Kidney (tissue), 22 donors: ENCODE measurements at places on chromosomes 3 and 15. TPM values are rescaled to one million over a fixed set of nuclear protein-coding genes. Genes with fewer than 3 reads are reported as not detected.

The LYZL4 gene
- total RNA-seq, result not detected

The SUSD5 gene
- 13.8 TPM for total RNA-seq

GRCh38 chr3:132661101-132661500, 972 bp downstream of the UBA5 start:
- no peak for DNase-seq

DNA sequence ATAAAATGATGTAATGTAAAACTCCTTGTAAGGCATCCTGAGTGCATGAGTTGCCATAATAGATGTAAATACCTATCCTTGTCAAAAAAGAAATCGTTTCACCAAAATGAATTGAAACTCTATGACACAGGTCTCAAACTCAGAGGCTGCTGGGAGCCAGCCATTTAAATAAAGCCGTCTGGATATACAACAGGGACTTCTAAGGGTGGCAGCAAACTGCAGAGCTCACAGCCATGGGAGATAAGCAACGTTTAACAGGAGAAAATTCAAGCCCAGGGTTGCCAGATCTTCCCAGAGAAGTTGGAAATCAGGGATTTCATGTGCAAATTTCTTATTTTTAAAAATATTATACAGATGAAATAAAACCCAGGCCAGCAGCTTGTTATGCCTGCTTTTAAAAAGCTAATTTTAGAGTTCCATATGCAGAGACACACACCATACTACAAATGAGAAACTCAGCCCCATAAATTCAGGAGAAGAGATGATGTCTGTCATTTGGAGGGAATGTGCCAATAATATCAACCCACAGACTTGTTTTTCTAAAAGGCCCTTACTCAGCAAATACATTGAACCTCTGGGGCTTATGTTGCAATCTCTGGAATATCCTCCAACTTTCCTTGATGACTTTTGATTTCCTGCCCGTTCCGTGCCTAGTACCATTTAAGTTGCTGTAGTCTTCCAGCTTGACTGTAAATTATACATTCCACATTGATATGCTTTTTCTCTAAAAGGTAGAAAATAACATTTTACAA, 75.6 kb downstream of the AQP9 start:
- DNase-seq, result no peak

DNA sequence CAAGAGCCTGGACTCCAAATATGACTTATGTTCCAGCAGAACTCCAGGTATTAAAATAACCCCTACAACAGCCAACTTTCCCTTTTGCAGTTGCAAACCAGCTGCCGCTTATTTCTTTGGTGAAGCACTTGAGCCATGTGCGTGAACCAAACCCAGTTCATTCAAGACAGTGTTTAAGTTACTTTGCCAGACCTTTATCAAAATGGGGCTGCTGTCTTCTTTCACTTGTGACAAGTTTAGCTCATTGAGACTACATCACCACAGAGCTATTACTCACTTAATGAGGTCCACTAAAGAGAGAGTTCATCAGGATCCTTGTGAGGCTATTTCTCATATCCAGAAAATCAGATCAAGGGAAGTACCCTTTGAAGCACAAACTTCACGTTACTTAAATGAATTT, 2.4 kb upstream of the XRN1 start:
- no peak for DNase-seq

The CACNA1D gene
- total RNA-seq, result 35.7 TPM

GRCh38 chr3:28019740-28020139, 221.7 kb upstream of the CMC1 start:
- no peak for DNase-seq

DNA sequence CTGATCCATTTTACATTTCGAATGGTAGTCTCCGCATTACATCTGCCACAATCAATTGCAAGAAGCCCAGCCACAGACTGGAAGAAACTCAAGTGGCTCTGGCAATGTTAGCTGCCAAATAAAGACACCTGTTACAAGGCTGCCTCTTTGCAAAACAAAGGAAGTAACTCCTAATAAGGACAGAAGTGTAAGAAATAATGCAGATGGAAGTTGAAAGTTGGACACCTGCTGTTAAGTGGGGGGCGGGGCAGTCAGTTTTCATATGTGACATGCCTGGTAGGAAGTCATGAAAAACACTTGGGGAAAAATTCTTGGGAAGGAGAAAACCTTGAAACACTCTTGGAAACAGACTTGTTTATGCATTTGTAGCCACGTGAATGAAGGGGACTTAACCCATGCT, 54.1 kb upstream of the ATP2C1 start:
- DNase-seq, result no peak

- peak; percentile 73 for DNase-seq
Measured at GRCh38 chr3:72888546-72889309, 882 bp downstream of the GXYLT2 start.

GRCh38 chr15:45116482-45117307, 2.6 kb downstream of the DUOXA2 start:
- no peak for DNase-seq

DNA sequence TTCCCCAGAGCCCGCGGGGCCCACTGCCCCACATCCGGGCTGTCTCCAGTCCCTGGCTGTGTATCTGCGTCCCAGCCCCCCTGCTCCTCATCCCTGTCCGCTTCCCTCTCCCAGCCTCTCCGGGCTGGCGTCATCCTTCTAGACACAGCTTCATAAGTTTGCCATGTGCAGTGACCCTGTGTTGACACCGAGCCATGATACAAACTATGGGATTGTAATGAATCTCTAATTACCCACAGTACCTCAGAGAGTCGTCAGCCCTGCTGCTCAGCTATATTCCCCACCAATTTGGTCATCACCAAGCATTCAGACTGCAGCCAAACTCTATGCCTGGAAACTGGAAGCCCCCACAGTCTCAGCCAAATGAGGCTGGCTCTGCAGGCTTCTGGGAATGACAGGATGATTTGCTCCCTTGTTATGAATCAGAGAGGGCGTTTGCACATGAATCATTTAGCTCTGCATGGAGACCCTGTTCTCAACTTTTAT, 466.1 kb upstream of the ATP11B start:
- DNase-seq, result peak; percentile 40

DNA sequence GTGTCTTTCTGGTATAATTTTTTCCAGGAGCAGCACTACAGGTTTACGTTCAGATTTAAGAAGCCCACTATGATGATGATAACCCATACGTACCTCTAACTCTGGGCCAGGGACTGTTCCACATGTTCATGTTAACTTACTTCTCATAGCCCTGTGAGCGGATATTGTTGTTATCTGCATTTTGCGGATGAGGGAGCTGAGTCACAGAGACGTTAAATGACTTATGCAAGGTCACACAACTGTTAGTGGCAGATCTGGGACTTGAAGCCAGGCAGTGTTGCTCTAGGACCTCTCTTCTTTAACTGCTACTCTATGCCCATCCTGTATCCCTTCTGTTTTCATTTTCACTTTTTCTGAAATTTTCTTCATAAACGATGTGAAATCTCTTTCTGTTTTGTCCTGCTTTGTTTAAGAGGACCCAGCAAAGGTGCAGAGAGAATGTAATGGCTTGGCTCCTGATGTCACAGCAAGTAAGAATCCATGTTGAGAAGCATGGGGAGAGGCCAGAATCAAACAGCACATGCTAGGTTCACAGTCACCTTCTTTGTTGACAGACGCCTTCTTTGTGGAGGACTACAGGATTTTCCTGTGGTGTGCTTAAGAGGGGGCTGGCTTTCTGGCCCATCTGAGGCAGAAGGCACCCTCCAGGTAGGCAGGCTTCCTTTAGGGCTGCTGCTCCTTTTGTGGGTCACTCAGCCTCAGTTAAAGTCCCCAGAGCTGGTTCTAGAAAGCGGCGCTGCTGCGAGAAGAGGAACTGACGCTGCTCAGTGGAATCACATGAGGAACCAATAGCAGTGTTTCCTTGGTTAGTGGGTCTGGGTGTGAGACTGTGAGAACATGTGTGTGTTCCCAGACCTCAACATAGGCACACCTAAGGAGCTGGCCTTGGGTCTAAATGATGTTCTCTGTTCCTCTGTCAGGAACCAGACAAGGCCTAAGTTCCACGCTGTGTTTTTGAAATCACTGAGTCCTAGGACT, 121.6 kb downstream of the TMEM108 start:
- DNase-seq, result no peak

The VPS8 gene
- 55.0 TPM for total RNA-seq

GRCh38 chr15:50192926-50193620, 11.1 kb downstream of the SLC27A2 start:
- DNase-seq, result no peak

The GOLGA8R gene
- total RNA-seq, result 6.3 TPM

The AHSG gene
- total RNA-seq, result not detected

DNA sequence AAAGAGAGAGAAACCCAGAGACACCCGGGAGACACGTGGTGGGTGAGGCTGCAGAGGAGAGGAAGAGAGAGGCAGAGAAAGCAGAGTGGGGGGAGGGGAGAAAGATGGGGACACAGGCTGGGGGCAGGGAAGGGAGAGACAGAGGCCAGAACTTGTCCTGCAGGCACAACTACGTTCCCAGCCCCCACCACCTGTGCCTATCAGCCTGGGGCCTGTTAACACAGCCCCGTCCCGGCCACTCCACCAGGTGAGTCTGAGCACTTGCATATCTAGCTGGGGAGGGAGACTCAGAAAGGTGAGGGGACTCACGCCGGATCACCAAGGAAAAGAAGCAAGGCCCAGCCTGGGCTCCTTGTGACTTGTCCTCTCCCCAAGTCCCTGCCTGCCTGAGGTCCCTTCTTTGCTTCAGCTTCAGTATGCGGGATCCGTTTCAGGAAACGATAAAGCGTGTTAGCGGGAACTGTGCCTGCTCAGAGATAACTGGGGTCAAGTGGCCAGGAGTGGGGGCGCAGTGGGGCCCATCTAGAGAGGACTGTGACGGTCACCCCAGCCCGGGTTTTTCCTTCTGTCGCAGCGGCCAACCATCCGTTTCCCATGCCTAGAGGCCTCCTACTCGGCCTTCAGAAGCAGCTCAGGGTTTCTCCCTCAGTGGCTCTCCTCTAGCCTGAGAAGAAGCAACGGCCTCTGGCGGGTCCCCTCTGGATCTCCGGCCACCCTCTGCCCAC, 10.3 kb downstream of the LINGO1 start:
- peak; percentile 69 for DNase-seq

- DNase-seq, result peak; percentile 85
Measured at GRCh38 chr3:37862219-37862902, 681 bp downstream of the CTDSPL start.

The SHF gene
- 5.2 TPM for total RNA-seq

DNA sequence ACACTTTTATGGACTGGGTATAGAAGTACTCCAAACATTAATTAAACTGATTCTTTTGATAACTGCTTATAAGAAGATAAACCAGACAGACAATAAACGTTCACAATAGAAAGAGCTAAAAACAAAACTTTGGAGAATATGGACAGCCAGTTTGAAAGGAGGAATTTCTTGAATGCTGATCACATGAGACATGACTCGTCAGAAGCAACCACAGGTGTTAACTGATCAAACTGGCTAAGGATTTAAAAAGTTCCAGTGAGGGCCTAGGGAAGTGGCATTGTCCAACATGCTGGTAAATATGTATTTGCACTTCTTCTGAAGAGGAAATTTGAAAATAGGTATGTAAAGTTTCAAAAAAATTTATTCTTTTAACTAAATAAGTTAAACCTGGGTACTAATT, 29.4 kb upstream of the AP3B2 start:
- DNase-seq, result no peak

The CPEB1 gene
- 1.4 TPM for total RNA-seq

DNA sequence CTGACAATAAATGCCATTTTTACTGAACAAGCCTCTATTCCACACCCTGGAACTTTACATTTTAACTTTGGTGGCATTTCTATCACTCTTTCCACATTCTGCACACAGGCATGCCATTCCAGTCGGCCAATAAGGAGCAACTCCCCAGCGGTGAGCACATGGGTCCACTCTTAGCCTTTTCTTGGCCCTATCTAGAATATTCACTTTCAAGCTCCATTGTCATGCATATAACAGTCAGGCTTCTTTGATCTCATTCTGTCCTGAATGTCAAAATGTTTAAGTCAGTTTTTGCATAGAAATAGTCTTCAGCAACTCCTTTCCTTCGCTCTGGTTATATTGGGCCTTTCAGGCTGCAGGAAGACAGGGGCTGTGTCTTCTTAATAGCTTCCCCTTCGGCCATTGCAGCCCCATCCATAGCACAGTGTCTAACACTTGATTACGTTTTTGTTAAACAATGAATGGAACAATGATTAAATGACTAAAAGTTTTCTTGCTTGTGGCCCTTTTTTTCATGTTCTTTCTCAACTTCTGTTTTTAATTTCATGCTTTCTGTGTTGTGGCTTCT, 427.3 kb downstream of the MFSD1 start:
- DNase-seq, result no peak

The PRSS50 gene
- total RNA-seq, result 0.35 TPM

- no peak for DNase-seq
Measured at GRCh38 chr15:43625106-43625505, 6.5 kb upstream of the STRC start.

- DNase-seq, result no peak
Measured at GRCh38 chr15:57969355-57969754, 96.2 kb downstream of the ALDH1A2 start.

DNA sequence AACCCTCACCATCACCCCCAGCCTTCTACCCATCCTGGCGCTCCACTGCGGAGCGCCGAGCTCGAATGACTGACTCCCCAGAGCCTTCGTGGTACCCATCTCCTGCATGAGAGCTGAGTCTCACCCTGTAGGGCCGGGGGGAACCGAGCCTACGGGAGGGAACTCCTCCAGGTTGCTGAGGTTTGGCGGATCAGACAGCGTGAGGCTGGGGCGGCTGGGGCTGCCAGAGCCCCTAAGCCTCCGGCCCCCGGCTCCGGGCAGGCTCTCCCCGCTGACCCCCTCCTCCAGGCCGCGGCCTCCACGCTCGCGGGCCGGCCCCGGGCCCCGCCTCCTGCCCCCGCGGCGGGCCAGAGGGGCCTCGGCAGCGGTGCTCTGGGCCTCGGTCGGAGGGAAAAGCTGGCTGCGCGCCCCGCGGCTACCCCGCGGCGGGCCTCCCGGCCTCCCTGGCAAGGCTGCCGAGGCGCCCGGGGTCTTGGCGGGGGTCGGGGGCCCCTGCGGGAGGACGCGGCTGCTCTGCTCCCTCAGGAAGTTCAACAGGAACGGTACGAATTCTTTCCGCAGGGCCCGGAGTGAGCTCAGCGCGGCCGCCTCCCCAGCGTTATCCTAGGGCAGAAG, 643 bp downstream of the CDAN1 start:
- DNase-seq, result peak; percentile 46

DNA sequence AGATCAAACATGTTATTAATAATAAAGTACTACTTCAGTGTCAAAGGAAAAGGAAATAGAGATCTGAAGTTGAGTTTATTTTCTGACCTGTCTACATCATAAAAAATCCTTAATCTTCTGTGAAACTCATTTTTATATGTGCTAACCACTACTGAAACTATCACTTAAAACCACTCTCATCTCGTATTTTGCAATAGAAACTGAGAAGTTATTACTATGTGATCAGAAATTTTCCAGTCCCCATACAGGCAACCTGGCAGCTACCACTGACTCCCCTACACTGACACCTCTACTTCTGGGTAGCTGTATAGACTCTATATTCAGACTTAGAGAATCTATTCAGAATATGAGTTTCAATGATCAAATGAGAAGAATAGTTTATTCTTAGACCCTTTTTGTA, 8.3 kb downstream of the HDGFL3 start:
- no peak for DNase-seq

The CNTN4 gene
- total RNA-seq, result 13.4 TPM

GRCh38 chr3:70064194-70064779, 64.8 kb downstream of the SAMMSON start:
- no peak for DNase-seq

- no peak for DNase-seq
Measured at GRCh38 chr3:197466586-197467399, 89.0 kb downstream of the BDH1 start.

GRCh38 chr3:159236321-159236720, 434.5 kb downstream of the MFSD1 start:
- DNase-seq, result no peak

- no peak for DNase-seq
Measured at GRCh38 chr3:160633361-160634083, 43.4 kb upstream of the ARL14 start.

GRCh38 chr15:68252925-68253534, 23.5 kb upstream of the CLN6 start:
- peak; percentile 84 for DNase-seq
